ENCODE measurements at places on chromosomes 5 and 9.

GRCh38 chr9:17757816-17758215, 178.9 kb downstream of the SH3GL2 start:
- no peak for DNase-seq

GRCh38 chr9:106722051-106722753, 140.8 kb upstream of the ZNF462 start:
- DNase-seq: no peak

DNA sequence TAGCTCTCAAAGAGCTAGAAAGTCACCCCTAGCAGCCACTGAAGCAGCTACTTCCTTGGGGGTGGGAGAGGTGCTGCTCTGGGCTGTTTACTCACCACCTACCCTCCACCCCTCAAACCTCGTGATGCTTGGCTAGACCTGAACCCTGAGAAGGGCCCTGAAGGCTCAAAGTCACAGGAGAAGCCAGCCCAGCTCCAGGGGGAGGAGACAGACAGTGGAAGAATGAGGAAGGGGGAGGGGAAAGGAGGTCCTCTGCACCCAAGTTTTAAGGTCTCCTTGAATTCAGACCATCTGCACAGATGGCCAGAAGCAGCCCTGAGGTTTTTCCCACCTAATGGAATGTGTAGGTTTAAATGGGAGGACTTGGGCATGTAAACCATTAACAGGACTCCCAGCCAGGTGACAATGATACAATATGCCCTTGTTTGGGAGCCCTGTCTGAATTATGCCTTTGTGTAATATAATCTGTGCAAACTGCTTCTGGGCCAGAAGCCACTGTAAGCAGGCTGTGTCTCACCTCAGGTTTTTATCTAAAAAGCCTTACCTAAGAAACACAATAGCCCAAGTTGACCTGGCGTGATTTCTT, 180.5 kb downstream of the PIK3R1 start:
- DNase-seq: no peak

DNA sequence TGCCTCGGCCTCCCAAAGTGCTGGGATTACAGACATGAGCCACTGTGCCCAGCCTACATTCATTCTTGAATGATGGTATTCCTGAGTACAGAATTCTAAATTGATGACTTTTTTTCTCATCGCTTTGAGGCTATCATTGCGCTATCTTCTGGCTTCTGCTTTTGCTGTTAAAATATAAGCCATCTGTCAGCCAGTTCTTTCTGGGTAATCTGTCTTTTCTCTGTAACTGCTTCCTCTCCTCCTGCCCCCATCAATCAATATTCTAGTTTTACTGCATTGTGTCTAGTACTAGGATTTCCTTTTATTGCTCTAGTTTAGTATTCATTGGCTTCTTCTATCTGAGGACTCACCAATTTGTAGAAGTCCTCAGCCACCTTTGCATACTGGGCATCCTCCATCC, 89.0 kb downstream of the PLPP1 start:
- DNase-seq: no peak

GRCh38 chr5:17218353-17219005, 1.0 kb downstream of the BASP1 start:
- DNase-seq: no peak

GRCh38 chr5:68134033-68134668, 81.4 kb upstream of the PIK3R1 start:
- DNase-seq: no peak

DNA sequence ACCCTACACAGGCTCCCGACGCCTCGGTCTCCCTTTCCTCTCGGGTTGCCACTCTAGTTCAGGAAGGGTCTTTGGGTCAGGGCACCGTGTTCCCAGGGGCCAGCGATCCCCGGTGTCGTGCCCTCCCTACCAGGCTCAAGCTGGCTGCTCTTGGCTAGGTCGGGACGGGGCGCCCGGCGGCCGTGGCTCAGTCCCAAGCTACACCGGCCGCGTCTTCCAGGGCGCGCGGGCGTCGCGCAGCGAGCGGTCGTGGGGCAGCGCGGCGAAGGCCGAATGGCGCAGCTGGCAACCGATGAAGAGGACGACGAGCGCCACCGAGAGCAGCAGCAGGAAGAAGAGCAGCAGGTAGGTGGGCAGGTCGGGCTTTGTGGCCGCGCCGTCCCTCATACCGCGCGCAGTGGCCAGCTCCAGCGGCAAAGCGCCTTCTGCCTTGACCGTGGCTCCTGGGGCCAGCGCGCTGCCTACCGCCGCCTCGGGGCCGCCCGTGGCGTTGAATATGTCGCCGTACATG, 892 bp downstream of the SMIM32 start:
- no peak for DNase-seq

DNA sequence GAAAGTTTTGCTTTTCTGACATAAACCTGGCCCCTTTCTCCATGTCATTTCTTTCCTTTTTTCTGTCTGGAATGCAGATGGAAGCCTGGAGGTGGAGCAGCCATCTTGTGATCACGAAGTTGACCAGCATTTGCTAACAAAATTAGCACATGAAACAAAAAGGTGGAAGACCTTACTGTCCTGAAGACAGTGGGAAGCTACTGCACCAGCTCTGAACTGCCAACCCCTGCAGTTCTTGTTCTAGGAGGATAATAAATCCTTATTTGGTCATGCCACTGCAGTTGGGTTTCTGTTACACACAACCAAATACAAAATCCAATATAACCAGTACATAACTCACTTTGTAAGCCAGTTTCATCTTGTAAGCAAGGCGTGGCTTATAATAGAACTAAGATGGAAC, 249.4 kb upstream of the TBCA start:
- DNase-seq: no peak

DNA sequence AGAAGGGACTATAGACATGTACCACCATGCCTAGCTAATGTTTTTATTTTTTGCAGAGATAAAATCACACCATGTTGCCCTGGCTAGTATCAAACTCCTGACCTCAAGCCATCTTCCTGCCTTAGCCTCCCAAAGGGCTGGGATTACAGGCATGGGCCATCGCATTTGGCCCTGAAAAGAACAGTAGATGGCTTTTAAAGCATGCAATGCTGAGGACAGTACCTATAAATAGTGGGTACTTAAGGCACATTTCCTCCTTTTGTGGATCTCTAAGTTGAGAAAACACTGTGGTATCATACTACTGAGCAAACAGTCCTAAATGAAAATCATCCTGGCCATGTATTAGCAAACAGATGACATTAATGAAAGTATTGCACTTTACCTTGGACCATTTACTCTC, 119.4 kb downstream of the TTC39B start:
- no peak for DNase-seq

- no peak for DNase-seq
Measured at GRCh38 chr5:130400091-130400490, 495.8 kb downstream of the CHSY3 start.

- DNase-seq: no peak
Measured at GRCh38 chr5:77958642-77959330, 182.6 kb upstream of the TBCA start.

- DNase-seq: no peak
Measured at GRCh38 chr9:127451858-127452656, 747 bp downstream of the LRSAM1 start.

DNA sequence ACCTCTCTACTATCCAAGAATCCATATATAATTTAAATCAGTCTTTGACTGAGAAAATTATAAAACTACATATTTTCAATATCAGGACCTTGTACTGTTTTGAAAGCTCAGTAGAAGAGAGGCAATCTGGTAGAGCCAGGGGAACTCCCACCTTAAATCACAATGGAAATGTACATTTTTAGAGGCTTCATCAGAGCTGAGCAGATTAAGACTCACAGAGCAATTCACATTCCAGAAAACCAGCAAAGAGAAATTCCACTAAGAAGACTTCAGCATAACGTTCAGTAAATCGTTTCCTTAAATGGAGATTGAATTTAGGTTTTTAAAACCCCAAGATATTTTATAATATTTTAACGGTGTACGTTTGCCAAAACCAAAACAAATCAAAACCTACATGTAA, 227.8 kb upstream of the TRPM3 start:
- no peak for DNase-seq

GRCh38 chr9:122031776-122032175, 61.3 kb downstream of the TTLL11 start:
- DNase-seq: no peak
